NCI-H524 treated with DMSO at 0.1 percent for 48 hours (cell line): ENCODE measurements at places on chromosomes 3 and 15.

GRCh38 chr3:186442162-186442561, 80.1 kb upstream of the DGKG start:
- no peak for DNase-seq

DNA sequence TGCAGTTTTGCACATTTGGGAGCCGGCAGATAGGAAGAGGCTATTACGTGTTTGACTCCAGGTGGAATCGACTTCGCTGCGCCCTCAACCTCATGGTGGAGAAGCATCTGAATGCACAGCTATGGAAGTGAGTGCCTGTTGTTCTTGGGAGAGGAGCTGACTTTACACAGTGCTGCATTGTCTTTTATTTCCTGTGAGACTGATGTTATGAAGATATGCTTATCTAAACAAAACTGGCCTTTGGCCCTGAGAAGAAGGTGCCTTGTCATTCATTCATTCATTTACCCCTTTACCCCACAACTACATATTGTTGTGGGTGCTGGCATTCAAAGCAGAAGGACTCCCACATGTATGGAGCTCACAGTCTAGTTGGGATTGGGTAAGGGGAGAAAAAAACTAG, 32.6 kb downstream of the PSMD6 start:
- DNase-seq, result no peak

- no peak for DNase-seq
These were observed 79.8 kb upstream of the MEF2A start for GRCh38 chr15:99485992-99486370.

- DNase-seq, result no peak
These were observed 3.9 kb downstream of the B4GALT4 start for GRCh38 chr3:119236756-119237155.

DNA sequence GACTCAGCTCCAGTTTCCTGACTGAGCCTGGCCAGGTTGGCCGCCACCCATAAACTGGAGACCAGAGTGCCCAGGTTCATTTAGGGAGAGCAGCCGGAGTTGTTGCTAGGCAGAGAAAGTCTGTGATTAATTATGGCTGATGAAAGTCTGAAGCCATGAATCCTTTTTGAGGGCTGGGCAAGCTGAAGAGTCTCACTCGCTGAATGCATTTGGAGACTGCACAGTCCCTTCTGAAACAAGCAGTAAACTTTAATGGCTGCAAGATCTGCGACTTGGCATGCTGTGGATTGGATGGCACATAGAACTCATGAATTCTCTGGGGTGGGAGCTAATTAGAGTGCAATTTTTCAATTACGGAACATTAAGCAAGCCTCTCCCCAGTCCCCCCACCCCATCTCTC, 282.1 kb downstream of the RPLP1 start:
- DNase-seq, result no peak

- no peak for DNase-seq
These were observed 184.0 kb downstream of the KCNAB1 start for GRCh38 chr3:156304406-156304805.

GRCh38 chr3:8596321-8597218, 48.0 kb downstream of the SSUH2 start:
- DNase-seq, result no peak

DNA sequence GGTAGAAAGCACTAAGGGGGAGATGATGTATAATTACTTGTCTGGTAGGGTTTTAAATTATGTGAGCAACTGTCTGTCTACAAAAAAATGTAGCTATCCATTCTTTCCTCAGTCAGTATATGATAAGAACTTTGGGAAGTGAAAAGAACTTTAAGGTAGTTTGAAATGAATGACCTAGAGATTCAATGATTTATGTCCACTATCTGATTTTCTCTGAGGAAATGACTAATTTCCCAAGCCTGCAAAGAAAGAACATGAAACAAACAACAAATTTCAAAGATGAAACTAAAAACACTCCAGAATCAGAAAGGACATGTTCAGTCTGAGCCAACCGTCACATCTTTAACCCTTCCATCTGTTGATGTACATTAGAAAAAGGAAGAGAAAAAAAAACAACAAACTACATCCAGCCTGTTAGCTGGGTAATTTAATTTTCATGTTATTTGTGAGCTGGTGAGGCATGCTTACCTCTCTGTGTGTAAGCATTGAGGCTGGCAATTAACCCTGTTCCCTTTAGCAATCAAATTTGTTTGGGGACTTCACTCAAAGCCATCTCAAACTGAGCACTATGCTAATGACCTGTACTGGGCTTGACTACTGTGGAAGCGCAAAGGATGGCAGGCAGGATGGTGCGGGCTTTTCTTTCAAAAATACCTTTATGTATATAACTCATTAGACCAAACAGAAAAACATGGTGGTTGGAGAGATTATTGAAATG, 220.1 kb downstream of the TUSC7 start:
- DNase-seq, result no peak
